ENCODE measurements at places on chromosomes 6 and 20.

- DNase-seq, result no peak
These were observed 37.9 kb upstream of the MAS1 start for GRCh38 chr6:159852877-159853276.

DNA sequence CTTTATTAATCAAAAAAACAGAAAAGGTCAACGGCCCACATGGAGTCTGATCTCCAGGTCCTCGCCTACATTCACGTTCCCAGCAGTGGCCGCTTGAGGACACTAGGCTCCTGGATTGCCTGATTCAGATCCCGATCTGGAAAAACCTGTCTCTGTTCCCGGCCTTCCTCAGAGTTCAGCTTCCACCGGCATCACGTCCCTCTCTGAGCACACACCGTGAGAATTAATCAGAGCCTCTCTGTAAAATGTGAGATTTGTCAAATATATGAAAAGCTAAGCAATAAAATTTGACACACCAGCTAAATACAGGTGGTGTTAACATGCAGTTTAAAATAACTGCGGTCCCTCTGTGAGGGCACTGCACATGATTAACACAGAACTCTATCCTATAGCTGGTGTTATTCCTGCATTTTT is 122.8 kb upstream of the COL21A1 start:
- DNase-seq, result no peak

DNA sequence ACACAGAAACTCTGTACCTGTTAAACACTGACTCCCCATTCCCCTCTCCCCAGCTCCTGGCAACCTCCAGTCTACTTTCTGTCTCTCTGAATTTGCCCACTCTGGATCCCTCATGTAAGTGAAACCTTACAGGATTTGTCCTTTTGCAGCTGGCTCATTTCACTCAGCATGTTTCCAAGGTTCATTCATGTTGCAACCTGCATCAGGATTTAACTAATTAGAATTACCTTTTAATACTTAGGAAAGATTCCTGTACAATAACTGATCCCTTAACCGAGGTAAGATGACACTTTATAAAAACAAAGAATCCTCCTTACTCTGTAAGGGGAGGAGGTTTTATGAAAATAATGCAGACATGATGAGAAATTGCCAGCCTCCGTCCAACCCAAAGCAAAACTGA is 113.1 kb upstream of the MTHFD1L start:
- no peak for DNase-seq

- no peak for DNase-seq
These were observed 34.9 kb downstream of the SHLD1 start for GRCh38 chr20:5785146-5785545.

DNA sequence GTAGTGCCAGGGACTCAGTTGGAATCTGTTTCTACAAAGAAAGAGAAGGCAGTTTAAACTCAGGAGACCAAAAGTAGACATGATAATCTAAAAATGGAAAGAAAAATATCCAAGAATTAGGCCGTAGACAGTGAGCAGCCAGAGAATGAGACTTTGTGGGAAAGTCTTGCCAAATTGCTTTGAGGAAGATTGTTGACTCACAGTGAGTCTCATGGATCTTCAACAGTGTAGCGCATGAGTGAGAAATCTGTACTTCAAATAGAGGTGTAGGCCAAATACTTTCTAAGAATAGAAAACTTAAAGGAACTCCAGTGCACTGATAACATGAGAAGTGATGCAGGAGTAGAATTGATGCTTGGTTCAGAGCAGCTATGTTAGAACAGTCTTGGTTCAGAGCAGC is 284.5 kb downstream of the HTR1B start:
- no peak for DNase-seq

GRCh38 chr20:33724439-33725094 is 4.5 kb upstream of the PXMP4 start:
- no peak for DNase-seq

DNA sequence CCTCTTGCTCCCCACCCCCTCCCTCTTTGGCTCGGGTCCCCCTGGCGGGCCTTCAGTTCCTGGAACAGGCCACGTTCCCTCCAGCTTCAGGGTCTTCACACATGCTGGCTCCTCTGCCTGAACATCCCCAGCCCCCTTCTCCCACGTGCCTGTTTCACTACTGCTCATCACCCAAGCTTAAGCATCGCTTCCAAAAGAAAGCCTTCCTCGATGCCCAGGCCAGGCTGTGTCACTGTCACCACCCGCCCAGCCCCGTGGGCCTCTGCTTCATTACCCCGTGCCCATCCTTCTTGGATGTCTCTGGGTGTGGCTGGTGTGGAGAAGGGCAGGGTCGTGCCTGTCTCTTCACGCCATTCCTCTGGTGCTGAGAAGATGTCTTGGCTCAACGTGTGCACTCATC is 2.8 kb downstream of the DLGAP4 start:
- no peak for DNase-seq

DNA sequence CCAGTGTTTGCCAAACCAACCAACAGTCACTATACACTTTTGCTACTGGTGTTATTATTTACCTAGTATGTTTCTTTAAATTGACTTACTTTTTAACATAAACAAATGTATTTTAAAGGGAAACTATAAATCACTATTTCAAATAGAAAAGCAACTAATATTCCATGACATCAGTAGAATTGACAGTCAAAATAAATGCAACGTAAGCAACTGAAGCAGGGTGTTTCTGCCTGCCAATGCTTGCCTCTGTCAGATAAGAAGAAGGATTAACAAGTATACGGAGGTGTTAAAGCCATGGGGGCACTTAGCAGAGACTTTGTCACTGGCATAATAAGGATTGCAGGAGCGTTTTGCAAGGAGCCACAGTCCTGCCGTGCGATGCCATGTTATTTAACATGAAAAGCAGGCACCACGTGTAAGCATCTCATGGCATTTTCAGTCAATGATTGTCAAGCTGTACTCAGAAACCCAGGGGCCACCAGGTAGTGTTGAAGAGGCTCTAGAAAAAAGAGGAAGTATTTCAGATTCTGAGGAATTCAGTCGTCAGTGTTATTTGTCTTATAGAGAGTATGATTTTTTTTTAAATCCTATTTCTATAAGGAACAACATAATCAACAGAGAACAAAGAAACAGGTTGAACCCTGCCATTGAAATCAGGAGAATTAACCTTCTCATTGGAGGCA is 131.7 kb downstream of the BFSP1 start:
- no peak for DNase-seq

GRCh38 chr6:97047473-97048201 is 123.1 kb downstream of the KLHL32 start:
- no peak for DNase-seq

- no peak for DNase-seq
These were observed 224.9 kb upstream of the OPRM1 start for GRCh38 chr6:153814136-153814535.

DNA sequence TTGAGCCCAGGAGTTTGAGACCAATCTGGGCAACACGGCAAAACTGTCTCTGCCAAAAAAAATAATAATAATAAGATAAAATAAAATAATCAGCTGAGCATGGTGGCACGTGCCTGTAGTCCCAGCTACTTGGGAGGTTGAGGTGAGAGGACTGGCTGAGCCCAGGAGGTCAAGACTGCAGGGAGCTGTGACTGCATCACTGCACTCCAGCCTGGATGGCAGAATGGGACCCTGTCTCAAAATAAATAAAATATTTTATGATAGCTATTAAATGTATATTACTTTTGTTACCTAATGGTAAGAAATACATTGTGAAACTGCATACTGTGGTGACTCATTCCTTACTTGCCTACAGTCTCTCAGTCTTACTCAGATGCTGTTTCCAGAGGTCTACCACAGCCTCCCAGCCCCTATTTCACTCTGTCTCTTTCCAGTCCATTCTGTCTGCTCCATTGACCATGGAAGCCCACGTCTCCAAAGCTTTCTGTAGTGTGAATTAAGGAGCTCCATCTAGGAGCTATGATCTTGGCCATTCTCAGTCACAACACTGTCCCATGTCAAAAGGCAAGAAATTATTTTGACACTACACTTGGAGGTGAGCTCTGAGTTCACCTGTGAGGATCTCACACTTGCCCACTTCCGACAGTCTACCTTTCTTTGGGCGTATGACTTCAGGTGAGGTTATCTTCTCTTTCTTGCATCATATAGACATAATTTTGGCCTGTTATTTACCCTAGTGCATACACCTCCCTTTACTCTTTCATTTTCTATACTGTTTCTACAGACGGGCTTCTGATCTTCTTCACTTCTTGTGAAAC is 22.4 kb upstream of the SNX9 start:
- DNase-seq, result peak; percentile 20

DNA sequence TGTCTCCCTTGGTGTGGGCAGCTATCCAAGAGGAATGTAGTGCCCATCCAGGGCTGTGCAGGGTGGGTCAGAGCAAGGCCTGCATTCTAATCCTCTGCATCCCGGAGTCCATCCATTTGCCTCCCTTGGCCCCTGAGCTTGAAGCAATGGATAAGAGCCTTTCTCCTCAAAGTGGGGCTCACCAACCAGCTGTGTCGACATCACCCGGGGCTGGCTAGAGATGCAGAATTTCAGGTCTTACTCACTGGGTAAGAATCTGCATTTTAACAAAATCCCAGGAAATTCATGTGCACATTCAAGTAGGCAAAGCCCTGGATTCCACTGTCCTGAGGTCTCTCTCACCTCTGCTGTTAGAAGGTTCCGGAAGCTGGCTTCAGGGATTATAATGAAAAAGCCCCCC is 95.3 kb downstream of the MDGA1 start:
- DNase-seq, result no peak

DNA sequence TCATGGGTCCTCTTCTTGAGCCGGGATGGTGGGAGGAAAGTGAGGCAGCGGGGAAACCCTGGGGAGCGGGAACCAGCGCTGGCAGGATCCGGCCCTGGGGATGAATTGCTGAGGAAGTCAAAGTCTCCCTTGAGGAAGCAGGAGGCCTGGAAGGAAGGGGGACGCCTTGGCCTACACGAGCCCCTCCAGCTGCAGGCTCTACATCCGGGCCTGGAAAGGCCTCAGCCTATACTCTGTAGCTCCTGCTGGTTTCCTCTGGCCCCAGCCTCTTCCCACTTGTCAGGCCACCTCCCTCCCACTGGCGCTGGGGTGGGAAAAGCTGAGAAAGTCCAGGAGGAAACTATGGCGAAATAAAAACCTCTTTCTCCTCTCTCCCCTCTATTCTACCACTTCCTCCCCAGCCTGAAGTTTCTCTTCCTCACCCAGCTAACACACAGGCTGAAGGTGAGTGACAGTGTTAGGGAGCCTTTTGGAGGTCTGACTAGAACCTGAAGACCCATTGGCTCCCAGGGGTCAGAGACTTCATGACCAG is 14.9 kb downstream of the TREML2 start:
- DNase-seq, result no peak

DNA sequence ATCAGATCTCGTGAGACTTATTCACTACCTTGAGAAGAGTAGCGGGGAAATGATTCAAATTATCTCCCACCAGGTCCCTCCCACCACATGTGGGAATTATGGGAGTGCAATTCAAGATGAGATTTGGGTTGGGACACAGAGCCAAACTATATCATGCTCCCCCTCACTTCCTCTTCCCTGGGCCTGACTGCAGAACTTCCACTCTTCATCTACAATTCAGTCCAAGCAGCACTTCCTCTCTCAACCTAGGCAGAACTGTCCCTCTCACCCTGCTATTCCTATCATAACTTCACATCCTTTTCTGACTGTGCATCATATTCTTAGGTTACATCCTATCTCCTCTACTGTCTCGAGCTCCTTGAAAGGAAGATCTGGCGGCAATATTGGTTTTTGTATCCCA is 184.0 kb upstream of the HDDC2 start:
- DNase-seq, result no peak

- DNase-seq, result no peak
These were observed 97.4 kb downstream of the PLCB4 start for GRCh38 chr20:9166153-9166780.

DNA sequence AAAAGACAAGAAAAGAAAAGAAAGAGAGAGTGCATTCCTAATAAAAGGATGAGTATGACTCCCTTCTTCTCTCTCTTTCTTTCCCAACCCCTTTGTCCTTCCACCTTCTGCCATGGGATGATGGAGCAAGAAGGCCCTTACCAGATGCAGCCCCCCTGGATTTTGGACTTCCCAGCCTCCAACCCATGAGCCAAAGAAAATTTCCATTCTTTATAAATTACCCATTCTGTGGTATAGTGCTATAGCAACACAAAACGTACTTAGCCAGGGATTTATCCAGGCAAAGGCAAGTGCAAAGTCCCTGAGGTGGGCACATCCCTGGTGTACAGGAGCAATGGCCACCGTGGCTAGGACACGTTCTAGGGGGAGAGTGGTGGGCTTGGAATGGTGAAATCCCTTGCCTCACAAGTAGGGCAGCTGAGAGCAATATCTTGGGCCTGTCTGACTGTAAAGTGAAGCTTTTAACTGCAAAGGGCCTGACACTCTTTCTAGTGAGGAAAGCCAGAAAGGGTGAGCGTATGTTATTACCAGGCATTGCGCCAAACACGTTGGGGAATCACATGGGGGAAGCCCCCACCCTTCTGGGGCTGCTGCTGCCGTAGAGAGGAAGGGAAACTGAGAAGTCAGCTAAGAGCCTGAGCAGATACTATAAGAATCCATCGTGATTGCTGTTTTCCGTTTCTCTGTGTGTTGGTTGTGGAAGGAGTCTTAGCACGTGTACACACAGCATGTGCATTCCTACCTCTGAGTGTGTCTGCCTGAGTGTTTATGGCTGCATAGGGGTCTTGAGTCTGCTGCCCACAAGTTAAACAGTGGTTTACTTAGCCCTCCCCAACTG is 50.7 kb upstream of the SIRPA start:
- peak; percentile 75 for DNase-seq

GRCh38 chr6:18488526-18489270 is 101.5 kb downstream of the RNF144B start:
- no peak for DNase-seq

DNA sequence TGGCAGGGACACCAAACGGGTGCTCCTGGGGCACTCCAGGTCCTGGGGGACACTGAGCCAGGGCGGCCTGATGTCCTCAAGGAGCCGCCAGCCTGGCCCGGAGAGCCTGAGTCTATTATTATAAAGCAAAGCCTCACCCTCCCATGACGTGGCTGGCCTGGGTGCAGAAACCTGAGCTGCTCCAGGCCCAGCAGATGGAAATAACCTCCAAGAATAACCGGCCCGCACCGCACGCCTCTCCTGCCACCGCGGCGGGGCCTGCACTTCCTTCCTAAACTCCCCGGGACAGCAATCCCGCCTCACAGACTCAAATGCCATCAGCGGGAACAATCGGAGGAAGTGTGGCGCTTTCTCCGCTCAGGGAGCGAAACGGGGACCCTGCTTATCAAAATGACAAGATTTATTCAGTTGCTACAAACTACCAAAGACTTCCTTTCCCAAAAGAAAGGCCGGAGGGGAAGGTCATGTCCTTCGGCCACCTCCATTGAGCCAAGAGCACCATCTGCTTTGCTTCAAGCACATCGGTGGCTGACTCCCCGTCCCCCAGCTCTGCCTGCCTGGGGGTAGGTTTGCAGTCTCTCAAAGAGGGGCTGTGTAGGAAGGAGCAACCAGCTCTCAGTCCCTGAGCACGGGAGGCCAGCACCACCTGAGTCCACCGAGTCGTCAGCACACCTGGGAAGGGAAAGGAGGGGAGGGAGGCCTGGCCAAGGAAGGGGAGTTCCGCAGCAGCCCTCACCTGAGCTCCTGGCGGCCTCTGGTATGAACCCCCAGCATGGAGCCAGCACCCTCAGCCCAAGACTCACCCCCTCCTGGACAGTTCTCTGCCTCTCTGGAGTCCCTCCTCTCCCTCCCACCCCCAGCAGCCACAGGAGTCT is 78.6 kb upstream of the QKI start:
- no peak for DNase-seq

Measured in GM12892 (cell line).